ENCODE measurements at places on chromosomes 11 and 22.

- no peak for DNase-seq
These were observed 8.5 kb upstream of the GAL3ST1 start for GRCh38 chr22:30582788-30583545.

DNA sequence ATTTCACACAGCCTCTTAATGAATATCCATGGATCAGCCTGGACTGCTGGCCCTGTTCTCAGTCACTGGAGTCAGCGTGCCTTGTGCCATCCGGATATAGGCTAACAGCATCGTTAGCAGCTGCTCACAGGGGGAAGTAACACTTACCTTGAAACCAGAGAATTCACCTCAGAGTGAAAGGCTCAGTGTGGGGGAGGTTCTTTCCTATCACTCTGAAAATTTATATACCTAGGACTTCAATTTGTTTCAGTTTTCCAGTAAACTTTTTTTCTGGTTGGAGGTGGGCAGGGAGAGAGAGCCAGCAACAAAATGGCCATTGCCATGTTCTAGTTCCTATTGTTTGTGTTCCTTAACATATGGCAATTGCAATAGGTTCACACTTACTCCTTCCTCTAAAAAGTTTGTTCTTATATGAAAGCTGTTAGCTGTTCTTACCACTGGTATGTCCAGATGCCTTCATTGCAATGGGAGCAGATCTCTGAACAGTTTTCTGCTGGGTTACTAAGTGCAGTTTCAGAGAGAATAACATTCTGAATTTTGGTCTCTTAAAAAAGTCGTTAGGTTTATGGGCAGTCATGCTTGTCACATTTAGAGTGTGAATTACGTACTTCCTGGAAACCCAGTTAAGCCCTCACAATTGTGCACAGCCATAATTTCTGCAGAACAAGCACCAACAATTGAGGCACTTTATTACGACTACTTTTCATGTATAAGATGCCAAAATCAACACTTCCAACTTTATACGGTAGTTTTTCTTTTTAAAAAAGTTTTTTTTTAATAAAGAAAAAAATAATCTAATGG lies 247.6 kb downstream of the CADM1 start:
- no peak for DNase-seq

GRCh38 chr11:117754030-117754429 lies 43.0 kb downstream of the DSCAML1 start:
- no peak for DNase-seq

- no peak for DNase-seq
These were observed 9.7 kb downstream of the LRFN4 start for GRCh38 chr11:66866511-66866986.

DNA sequence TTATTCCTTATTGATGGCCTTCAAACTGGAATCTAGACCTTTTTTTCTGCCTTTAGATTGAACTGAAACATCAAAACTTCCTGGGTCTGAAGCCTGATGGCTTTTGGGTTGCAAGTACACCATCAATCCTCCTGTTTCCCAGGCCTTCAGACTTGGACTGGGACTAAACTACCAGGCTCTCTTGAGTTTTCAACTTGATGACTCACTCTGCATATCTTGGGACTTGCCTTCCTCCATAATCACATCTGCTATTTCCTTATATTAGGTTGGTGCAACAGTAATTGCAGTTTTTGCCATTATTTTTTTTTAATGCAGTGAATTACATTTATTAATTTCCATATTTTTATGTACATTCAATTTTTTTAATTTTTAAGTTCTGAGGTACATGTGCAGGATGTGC lies 7.0 kb downstream of the OR51B5 start:
- peak; percentile 76 for DNase-seq

- peak; percentile 47 for DNase-seq
These were observed 104.3 kb downstream of the EXT2 start for GRCh38 chr11:44199816-44200215.

GRCh38 chr11:1401656-1402221 lies 12.0 kb downstream of the BRSK2 start:
- DNase-seq, result peak; percentile 48

- peak; percentile 96 for DNase-seq
These were observed 42.1 kb downstream of the PRDM10 start for GRCh38 chr11:129960216-129961214.

- no peak for DNase-seq
These were observed 31.4 kb downstream of the PPM1F start for GRCh38 chr22:21921184-21921721.

- no peak for DNase-seq
These were observed 24.5 kb downstream of the SMIM38 start for GRCh38 chr11:69180226-69180625.

GRCh38 chr11:23263466-23263865 lies 403.2 kb upstream of the CCDC179 start:
- DNase-seq, result no peak

GRCh38 chr22:38006906-38007305 lies 22.6 kb upstream of the SOX10 start:
- no peak for DNase-seq

GRCh38 chr11:70656252-70656651 lies 257.9 kb downstream of the CTTN start:
- no peak for DNase-seq

DNA sequence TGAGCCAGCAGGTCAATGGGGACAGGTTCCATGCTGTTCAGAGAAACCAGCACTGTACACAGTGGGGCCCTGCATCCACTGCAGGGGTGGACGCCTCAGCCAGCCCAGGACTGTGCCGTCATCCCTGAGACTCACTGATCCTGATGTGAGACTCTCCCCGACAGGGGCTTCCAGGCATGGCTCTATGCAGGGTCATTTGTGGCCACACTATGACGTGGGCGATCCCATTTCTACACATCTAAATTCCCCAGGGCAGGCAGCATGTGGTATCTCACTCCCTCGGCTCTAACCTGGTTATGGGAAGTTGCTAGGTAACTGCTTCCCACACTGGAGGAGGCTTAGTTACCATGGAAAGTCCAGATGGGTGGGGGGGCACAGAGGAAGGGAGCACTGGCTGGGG lies 14.2 kb upstream of the FAM83F start:
- DNase-seq, result peak; percentile 15

DNA sequence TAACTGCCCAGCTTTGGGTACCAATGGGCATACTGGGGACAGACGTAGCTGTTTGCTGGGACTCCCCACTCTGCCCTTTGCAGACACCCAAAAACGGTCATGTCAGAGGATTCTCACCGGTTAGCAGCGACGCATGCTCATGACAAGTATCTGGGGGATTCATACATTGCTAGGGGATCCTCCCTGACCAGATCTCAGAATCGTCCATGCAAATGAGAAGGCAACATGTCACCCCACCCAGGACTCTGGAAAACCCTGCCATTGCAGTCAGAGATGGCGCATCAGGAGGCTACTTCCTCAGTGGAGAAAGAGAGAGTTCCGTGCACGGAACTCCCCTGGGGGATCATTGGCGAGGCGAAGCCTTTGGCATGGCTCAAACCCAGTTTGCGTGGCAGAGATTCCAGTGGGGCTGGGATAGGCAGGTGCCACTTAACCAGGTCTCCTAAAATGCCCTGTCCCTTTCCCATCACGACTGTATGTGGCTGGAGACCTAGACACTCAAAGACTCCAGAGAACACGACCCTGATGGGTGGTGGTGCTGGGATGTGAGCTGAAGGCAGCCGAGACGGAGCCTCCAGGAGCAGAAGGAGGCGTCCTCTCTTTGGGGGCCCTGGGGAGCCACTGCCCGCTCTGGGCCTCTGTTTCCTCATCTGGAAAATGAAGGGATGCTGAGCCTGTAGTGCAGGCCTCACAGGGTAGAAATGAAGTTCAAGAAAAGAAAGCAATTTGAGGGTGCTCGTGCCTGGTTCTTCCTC lies 4.9 kb downstream of the RGL4 start:
- no peak for DNase-seq

GRCh38 chr11:71366076-71366475 lies 82.1 kb downstream of the DHCR7 start:
- no peak for DNase-seq

GRCh38 chr11:84581083-84581482 lies 1046.1 kb downstream of the DLG2 start:
- no peak for DNase-seq

DNA sequence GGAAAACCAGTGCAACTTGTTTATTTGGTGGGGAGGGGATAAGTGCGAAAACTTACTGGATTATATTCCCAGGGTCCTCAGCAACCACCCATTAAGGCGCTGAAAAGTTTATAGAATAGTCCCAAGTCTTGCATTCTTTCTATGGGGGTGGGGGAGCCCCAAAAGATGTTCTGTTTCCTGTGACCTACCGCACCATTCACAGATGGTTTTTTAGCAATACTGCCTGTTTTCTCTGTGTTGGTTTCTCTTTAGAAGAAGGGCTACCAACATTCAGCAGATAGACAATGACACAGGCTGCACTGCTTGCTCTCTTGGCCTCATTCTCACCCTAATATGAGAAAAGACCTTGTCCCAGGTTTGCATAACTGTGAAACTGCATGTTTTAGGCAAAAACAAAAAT lies 86.5 kb downstream of the FAM76B start:
- no peak for DNase-seq

GRCh38 chr11:121881806-121882205 lies 234.2 kb downstream of the BLID start:
- peak; percentile 91 for DNase-seq

- DNase-seq, result peak; percentile 46
These were observed 34.1 kb upstream of the CALCA start for GRCh38 chr11:15006139-15006759.

GRCh38 chr11:120827820-120828219 lies 196.1 kb upstream of the TBCEL start:
- DNase-seq, result no peak

- no peak for DNase-seq
These were observed 563 bp upstream of the ENDOD1 start for GRCh38 chr11:95088946-95089619.

- no peak for DNase-seq
These were observed 385.1 kb downstream of the BUD13 start for GRCh38 chr11:116387641-116388040.

DNA sequence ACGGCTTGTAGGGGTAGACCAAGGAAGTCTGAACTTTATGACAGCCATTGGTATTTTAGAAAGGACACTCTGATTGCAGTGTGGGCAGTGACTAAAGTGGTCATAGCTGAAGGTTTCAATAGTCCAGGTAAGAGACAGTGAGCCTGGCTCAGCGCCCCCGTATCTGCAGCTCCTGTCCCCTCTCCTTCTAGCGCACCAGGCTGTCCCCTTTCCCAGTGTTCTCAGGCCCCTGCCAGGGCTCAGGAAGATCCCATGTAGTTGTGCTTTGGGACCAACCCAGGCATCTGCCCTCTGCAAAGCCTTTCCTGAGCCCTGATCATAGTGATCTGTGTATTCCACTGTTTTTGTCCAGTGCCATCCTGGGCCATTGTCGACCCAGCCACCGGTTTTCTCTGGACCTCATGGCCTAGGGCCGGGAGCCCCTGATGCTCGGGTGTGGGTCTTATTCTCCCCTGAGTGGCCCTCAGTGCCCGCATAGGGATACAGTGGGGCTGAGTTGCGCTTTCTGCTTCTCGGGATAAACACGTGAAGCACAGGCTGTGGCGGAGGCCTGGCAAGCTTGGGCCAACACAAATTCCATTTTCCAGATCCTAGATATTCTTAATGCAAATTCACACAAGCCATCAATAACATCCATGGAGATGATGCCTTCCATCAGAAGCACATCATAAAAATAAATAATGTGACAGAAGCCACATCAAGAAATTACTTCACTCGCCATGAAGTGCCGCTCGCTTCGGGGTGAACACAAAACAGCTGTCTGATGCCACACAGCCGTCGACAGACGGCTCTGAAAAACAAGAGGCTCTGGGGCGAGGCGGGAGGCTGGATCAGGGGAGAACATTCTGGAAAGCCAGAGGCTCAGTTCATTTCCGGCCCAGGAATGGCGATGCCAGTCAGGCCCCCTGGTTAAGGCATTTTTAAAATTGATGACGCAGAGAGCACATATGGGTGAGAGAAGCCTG lies 805.0 kb downstream of the TBC1D22A start:
- DNase-seq, result no peak

DNA sequence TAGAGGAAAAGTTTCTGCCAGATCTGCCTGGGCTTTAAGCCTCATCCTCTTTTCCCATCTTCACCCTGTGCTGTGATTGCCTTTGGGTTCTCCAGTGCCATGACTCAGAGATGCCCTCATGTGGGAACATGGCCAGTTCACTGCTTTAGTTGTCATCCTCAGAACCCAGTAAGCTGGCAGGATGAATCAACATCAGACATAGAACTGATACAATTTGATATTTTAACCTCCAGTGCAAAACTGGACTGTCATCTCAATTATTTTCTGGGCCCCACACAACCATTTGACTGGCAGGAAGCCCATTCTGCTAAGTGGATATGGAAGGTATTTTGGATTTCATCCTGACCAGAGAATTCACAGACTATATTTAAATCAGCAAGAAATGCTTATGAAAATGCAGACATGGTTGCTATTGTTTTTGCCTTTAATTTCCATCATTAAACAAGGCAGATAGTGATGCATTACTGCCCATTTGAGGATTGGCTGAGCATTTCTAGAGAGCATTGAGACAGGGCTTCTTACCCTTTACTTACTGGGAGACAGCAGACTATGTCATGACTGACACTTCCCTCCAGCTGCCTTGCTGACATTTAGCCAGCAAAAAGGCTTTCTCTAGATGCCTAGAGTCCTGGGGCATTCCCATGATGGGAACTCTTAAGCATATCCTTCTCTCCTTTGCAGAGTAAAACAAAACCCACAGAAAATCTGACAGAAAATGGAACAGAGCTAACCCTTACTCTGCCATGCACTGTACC lies 327.1 kb upstream of the MTNR1B start:
- no peak for DNase-seq

Measured in IMR-90 (cell line).